GM23338 (cell line): ENCODE measurements at places on chromosomes 6 and 20. TPM values are rescaled to one million over a fixed set of nuclear protein-coding genes. Genes with fewer than 3 reads are reported as not detected.

C20orf202 gene
- total RNA-seq: not detected in 2 replicates

DNA sequence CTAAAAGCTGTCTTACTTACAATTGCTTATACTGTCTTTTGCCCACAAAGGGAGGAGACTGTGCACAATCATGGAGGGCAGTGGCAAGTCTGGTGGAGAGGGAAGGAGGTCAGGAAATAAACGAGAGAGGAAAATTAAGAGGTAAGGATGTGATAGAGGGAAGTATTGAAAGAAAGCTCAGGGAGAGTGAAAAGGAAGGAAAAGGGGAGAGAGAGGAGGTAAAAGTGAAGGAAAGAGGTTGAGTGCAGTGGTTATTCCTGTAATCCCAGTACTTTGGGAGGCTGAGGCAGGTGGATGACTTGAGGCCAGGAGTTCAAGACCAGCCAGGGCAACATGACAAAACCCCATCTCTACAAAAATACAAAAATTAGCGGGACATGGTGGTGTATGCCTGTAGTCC, 82.7 kb upstream of the EPB41L1 start:
- no peaks in the 10 kb centered on the region for H3K36me3 ChIP-seq
- H3K4me3 ChIP-seq: no peak overlapping the region
- no peaks in the 10 kb centered on the region for H3K27me3 ChIP-seq
- no peak for DNase-seq
- peaks cover 5% of the 10 kb centered on the region; the same call in 1 of the 2 replicates for H3K4me1 ChIP-seq
- H3K27ac ChIP-seq: no peak overlapping the region

DNA sequence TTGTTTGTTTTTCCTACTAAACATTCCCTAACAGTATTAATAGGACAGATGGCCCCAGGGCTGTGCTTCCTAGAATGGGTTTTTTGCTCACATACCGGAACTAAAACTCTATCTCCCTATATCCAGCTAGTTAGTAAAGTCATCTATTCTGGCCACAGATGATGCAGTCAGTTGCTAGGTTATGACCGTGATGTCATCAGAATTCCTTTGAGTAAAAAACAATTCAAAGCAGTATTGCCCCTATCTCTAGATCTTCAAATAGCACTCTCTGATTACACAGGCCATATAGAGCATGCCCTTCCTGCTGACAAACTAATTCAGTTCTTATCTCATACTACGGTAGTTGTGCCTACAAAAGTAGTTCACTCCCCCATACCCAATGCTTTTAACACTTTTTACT, 17.9 kb upstream of the ZNF451 start:
- no peaks in the 10 kb centered on the region for H3K36me3 ChIP-seq
- DNase-seq: no peak
- no peaks in the 10 kb centered on the region for H3K27me3 ChIP-seq
- H3K4me3 ChIP-seq: no peak overlapping the region

- DNase-seq: peak; percentile 81
- no peak overlapping the region for H3K4me3 ChIP-seq
- no peaks in the 10 kb centered on the region for H3K36me3 ChIP-seq
Measured at GRCh38 chr6:112337209-112337638, 9.9 kb upstream of the RFPL4B start.

DNA sequence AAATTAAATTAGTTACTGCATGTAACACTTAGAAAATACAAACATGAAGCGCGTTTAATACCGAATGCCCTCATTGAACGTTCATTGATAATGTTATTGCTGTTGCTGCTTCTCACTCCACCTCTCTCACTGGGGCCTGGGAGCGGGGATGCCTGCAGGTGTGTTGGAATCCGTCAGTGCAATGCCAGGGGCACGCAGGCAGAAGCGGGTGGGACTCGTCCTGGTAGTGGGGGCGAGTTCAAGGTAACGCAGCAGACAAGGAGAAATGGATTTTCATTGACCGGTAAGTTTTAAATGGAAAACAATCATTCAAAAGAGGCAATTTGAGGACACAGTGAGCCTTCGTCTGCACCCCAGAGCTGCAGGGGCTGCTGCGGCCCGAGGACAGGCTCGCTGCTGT, 71.2 kb upstream of the AFDN start:
- no peaks in the 10 kb centered on the region for H3K4me1 ChIP-seq
- no peak overlapping the region for H3K4me3 ChIP-seq
- H3K27ac ChIP-seq: no peak overlapping the region
- no peaks in the 10 kb centered on the region for H3K27me3 ChIP-seq
